ENCODE measurements at places on chromosomes 2 and 18.

DNA sequence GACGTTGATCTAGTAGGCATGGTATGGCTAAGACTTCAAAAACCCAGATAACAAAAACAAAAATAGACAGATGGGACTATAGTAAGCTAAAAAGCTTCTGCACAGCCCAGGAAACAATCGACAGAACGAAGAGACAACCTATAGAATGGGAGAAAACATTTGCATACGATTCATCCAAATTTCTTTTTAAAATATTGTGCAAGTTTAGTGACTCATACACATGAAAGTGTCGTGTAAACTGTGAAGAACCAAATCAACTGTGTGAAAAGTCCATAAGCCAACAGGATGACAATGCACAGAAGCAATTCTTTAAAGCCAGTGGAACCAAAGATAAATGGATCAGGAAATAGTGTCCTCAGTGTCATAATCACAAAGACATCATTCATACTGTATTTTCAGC lies 671.1 kb downstream of the RNF144A start:
- DNase-seq, result no peak

- DNase-seq, result no peak
These were observed 17.3 kb upstream of the CNDP2 start for GRCh38 chr18:74478880-74479279.

GRCh38 chr2:29589440-29590103 lies 331.8 kb downstream of the ALK start:
- DNase-seq, result no peak

DNA sequence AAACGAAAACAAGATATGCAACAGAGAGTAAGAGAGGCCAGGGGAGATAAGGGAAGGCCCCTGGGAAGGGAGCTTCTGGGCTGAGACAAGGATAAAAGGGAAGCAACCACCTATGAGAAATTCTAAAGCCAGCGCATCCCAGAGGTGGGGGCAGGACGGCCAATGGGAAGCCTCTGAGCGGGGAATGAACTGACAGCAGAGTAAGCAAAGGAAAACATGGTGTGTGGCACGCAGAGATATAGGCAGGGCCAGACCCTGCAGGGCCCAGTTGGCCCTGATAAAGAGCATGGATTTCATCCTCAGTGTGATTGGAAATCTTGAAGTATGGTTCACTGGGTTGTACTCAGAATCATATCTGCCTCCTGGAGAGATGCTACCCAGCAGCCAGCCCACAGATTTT lies 78.7 kb downstream of the IRS1 start:
- no peak for DNase-seq

- no peak for DNase-seq
These were observed 40.6 kb upstream of the CCBE1 start for GRCh38 chr18:59737776-59738300.

DNA sequence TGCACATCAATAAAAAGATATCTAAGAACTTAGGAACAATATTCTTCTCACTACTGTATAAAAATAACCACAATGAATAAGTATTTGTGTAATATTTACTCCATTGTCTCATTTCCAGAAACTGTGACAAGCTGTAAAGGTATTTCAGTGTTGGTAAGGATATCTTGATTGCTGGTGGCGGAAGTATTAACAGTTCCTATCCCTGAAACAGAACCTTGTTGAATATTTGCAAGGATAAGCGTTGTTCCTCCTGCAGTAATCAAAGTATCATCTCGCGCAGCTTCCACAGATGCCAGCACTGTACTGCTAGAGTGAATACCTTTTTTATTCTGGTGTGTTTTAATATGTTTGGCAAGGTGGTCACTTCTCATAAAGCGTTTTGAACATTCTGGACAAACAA lies 55.3 kb downstream of the SP3 start:
- DNase-seq, result no peak

DNA sequence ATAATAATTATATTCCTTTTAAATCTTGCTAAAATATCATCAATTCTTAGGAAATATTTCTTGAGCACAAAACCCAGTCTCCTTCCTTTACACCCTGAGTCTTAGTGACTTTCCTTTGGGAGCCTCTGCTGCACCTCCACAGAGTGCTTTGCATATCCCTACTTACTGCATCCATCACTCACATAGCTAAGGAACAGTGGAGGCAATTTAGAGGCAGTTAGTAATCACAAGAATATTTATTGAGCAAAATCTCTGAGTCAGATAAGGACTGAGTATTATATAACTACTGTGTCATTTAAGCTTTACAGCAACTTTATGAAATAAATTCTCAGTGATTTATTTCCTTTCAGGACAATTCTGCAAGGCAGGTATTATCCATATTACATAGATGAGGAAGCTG lies 327.7 kb downstream of the TMX3 start:
- DNase-seq, result no peak

GRCh38 chr2:43178602-43179542 lies 47.5 kb downstream of the ZFP36L2 start:
- DNase-seq, result no peak
